ENCODE measurements at places on chromosomes 2 and 18.

- no peak overlapping the region for H3K27ac ChIP-seq
- no peaks in the 10 kb centered on the region for H3K36me3 ChIP-seq
- DNase-seq = no peak
- no peaks in the 10 kb centered on the region for H3K4me1 ChIP-seq
- no peak overlapping the region for H3K4me3 ChIP-seq
These were observed 51.4 kb upstream of the ACYP2 start for GRCh38 chr2:54063967-54064535.

- no peaks in the 10 kb centered on the region for H3K36me3 ChIP-seq
- H3K27me3 ChIP-seq = no peaks in the 10 kb centered on the region
- H3K27ac ChIP-seq = no peak overlapping the region
- H3K4me1 ChIP-seq = no peaks in the 10 kb centered on the region
- DNase-seq = no peak
These were observed 233.3 kb downstream of the RAB3GAP1 start for GRCh38 chr2:135285391-135285790.

- DNase-seq = no peak
- no peak overlapping the region for H3K27ac ChIP-seq
- no peaks in the 10 kb centered on the region for H3K27me3 ChIP-seq
- H3K36me3 ChIP-seq = no peaks in the 10 kb centered on the region
- H3K4me3 ChIP-seq = no peak overlapping the region
These were observed 249.0 kb downstream of the LPIN1 start for GRCh38 chr2:11995456-11995855.

DNA sequence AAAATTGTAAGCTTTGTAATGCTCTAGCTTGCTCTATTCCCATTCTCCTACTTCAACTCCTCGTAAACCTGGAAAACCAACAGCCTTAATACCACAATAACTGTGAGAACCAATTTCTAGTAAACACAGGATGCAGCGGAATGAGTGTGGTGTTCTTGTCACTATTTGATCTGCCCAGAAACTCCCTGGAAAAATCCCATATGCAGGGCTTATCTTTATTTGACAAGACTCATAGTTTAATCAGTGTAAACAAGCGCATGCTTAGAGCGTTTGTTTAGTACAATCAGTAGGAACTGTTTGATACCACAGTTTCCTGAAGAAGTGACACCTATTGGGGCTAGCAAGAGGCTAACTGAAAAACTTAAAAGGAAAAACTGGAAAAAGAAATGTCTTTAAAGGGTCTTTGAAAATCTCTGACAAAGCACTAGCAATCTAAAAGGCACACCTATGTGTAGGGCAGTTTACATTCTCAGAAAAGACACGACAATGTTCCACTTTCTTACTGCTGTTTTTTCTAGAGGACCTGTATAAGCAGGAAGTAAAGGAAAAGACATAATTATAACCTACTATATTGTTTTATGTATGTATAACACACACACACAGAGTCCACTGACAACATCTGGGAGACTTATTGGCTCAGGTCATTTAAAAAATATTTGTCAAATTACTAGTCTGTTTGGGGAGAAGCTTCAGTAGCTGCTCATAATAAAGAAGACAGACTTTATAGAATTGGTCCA is 241.4 kb upstream of the KLHL14 start:
- no peak overlapping the region for H3K4me3 ChIP-seq
- H3K4me1 ChIP-seq = no peaks in the 10 kb centered on the region
- no peaks in the 10 kb centered on the region for H3K36me3 ChIP-seq
- H3K27ac ChIP-seq = no peak overlapping the region
- no peaks in the 10 kb centered on the region for H3K27me3 ChIP-seq

DNA sequence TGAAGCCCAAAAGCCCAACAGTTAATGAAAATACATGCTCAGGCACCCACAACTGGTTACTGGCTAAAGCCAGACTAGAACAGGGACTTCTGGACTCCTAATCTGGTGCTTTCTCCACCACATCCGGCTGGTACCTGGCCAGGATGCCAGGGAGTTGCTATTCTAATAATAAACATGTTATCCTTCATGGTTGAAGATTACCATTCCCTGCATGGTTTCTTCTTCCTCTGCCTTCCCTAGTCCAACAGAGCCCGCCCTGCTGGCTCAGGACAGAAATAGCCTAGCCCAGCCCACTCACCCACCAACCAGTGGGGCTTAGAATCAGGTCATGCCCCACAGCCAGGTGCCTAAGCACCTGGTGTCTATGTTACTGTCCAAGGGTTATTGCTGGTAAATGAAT is 184.2 kb downstream of the TMEM247 start:
- H3K4me3 ChIP-seq = no peak overlapping the region
- H3K36me3 ChIP-seq = no peaks in the 10 kb centered on the region
- H3K4me1 ChIP-seq = no peaks in the 10 kb centered on the region
- no peak for DNase-seq
- H3K27ac ChIP-seq = no peak overlapping the region

DNA sequence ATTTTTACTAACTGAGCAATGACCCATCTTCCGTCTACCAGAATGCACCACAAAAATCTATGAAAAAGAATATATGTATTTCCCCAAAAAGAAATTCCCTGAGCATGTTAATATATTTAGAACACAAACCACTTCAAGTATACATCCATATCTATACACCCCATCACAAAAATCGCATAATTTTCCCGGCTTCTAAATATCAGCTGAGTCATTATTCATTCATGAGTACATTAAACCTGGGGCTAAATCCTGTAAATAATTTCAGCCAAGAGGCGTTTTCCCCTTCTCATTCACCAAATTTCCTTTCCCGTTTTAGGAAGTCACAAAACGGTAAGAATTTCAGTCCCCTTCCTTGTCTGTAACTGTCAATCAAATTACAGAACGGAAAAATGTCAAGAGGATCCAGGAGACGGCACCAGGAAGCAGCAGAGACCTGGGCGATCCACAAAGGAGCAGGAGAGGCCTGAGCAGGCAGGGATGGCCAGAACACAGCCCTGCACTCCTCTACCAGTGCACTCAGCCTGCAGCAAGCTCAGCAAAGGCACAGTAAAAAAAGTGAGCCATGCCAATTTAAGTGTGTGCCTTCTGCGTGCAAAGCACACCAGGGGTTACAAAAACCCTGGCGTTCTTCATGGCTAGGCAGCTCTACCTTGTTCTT is 300.7 kb downstream of the TCF4 start:
- no peak for DNase-seq
- no peaks in the 10 kb centered on the region for H3K27me3 ChIP-seq
- H3K27ac ChIP-seq = no peak overlapping the region
- H3K36me3 ChIP-seq = peaks cover 1% of the 10 kb centered on the region
- peaks cover 3% of the 10 kb centered on the region for H3K4me1 ChIP-seq
- H3K4me3 ChIP-seq = no peak overlapping the region

DNA sequence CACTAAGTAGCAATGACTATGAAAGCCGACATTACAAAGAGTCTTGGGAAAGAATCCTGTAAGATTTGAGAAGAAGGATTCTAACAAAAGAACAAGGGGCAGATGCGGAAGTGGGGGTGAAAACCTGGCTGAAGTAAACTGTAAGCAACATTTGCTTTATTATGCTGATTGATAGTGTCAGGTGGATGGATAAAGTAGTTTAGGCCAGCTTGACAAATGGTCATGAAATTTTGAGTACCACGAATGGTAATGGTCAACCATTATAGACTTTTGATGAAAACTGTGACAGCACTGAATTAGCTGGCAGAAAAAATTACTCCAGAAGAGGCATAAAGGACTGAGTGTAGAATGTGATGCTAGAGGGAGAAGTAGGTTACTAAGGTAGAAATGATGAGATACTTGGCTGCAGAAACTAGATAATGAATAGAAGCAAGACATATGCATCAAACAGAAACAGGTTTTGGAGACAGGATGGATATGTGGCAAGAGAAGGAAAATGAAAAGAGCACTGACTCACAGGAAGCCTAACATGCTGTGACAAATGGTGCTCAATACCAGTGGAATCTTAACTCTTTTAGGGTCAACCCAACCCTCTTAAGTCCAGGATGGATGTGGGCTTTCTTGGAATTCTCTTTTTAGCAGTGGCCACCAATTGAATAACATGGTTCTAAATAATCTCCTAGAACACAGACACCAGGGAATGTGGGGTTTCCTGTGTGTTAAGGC is 6.8 kb downstream of the THUMPD2 start:
- no peaks in the 10 kb centered on the region for H3K4me1 ChIP-seq
- peak overlapping the region; percentile 19 for H3K27ac ChIP-seq
- peaks cover 2% of the 10 kb centered on the region for H3K36me3 ChIP-seq

- H3K4me1 ChIP-seq = peaks cover 2% of the 10 kb centered on the region
- H3K4me3 ChIP-seq = no peak overlapping the region
- H3K27me3 ChIP-seq = no peaks in the 10 kb centered on the region
- no peaks in the 10 kb centered on the region for H3K36me3 ChIP-seq
- DNase-seq = no peak
These were observed 86.2 kb downstream of the SMIM21 start for GRCh38 chr18:75341267-75341666.

GRCh38 chr2:61426267-61426897 is 44.5 kb downstream of the USP34 start:
- H3K27ac ChIP-seq = no peak overlapping the region
- H3K4me1 ChIP-seq = peaks cover 10% of the 10 kb centered on the region
- no peak overlapping the region for H3K4me3 ChIP-seq
- no peaks in the 10 kb centered on the region for H3K27me3 ChIP-seq
- H3K36me3 ChIP-seq = no peaks in the 10 kb centered on the region

All from trophoblast cell (in vitro differentiated cells and primary cell).